ENCODE measurements at places on chromosomes 7 and 10.

GRCh38 chr10:96676272-96677112 is 43.8 kb downstream of the PIK3AP1 start:
- H3K27ac ChIP-seq, result no peak overlapping the region
- H3K36me3 ChIP-seq, result no peaks in the 10 kb centered on the region
- H3K27me3 ChIP-seq, result peaks cover 6% of the 10 kb centered on the region
- no peaks in the 10 kb centered on the region for H3K4me1 ChIP-seq

DNA sequence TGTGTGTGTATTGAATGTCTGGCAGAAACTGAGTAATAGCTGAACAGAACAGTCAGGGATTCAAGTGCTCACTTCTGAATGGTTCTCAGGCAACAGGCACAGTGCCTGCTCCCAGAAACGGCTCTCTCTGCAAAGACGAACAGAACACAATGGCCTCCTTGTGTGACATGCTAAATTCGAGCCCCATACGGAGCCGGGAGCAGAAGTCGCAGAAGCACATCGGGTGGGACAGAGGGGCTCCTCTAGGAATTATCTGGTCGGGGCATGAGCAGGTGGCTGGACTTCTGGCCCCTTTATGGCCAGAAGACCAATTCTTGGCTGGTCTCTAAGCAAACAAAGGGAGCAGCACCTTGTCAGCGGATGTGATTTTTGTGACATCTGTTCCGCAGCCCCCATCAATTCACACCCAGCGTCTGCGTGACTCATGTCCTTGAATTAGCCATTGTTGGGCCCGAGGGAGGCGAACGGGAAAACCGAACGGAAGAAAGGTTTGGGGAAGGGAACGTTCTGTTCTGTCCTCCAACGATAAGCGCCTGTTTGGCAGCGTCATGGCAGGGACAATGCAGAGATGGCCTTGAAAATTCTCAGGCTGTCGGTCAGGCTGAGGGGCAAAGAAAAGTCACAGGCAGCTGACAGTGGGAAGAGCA is 47.3 kb upstream of the NPTX2 start:
- H3K27ac ChIP-seq, result peak overlapping the region; percentile 59
- H3K4me3 ChIP-seq, result no peak overlapping the region
- no peaks in the 10 kb centered on the region for H3K36me3 ChIP-seq
- no peaks in the 10 kb centered on the region for H3K4me1 ChIP-seq
- peaks cover 18% of the 10 kb centered on the region for H3K27me3 ChIP-seq

- no peak overlapping the region for H3K27ac ChIP-seq
- H3K4me3 ChIP-seq, result no peak overlapping the region
- no peaks in the 10 kb centered on the region for H3K4me1 ChIP-seq
- no peaks in the 10 kb centered on the region for H3K36me3 ChIP-seq
- no peaks in the 10 kb centered on the region for H3K27me3 ChIP-seq
- ATAC-seq, result no peak
These were observed 30.4 kb downstream of the STEAP1B start for GRCh38 chr7:22469371-22470143.

DNA sequence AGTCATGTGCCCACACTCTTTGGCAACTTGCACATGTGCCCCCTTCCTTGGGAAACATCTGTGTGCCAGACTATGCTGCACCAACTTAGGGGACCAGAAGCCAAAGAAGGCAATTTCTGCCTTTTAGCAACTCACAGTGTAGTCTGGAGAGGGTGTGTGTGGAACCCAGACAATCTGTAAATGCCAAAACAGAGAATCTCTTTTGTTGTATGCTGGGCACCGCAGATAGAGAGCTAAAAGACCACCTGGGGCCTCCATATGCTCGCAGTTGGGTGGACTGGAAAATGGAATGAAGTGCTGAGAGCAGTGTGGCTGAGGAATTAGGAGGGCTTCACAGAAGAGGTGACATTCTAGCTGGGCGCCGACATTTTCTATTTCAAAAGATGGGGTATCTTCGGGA is 26.4 kb downstream of the UBTD1 start:
- no peaks in the 10 kb centered on the region for H3K36me3 ChIP-seq
- H3K4me1 ChIP-seq, result no peaks in the 10 kb centered on the region
- H3K27ac ChIP-seq, result no peak overlapping the region

DNA sequence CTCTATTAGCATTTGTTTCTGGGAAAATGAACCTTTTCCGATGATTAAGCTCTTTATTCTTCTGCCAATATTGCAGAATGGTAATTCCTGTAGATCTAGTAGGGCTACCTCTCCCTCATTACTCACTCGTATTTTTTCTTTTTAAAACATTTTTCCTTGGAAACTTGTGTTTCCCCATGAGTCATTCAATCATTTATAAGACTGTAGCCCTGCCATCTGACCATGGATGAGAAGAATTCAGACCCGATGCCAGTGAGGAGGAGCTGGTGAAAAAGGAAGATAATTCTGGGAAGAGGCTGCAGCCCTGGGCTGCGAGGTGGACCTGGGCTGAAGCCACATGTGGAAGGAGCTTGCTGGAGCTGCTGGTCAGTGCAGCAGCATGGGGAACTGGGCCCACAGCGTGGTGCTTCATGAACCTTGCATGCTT is 242.8 kb downstream of the KLF6 start:
- peaks cover 3% of the 10 kb centered on the region for H3K4me1 ChIP-seq
- H3K36me3 ChIP-seq, result no peaks in the 10 kb centered on the region
- H3K4me3 ChIP-seq, result no peak overlapping the region
- ATAC-seq, result peak; percentile 31

DNA sequence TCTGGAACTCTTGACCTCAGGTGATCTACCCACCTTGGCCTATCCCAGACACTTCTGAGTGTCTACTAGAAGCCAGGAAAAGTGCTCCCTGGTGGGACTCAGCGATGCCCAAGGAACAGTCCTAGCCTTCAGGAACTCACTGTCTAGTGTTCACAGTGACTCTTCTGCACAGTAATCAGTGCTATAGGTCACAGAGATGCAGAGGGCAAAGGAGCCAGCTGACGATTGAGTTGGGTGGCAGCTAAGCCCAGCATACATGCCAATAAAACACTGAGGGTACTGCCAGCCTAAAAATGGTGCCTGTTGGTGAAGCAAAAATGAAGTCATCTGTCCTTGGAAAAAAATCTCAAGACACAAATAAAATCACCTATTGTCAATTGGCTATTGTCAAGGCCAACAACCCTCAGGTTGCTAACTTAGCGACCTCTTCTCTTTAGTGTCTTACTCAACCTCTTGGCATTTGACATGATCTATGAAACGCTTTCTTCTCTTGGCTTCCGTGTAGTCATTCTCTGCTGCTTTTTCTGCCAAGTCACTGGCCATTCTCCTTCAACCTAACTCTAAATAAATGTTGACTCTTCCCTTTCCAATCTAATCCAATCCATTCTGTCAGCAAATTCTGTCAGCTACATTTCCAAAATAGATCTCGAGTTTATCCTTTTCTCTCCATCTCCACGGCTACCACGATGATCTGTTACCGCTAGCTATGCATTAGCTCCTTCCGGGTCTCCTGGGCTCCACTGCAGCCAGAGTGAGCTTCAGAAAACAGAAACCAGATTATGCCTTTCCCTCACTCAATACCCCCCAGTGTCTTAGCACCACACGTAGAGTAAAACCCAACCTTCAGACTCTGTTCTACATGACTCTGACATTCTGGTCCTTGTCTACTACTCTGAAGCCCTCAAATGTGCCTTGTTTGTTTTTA is 99.2 kb downstream of the ATXN7L1 start:
- no peaks in the 10 kb centered on the region for H3K36me3 ChIP-seq
- H3K4me3 ChIP-seq, result no peak overlapping the region
- H3K27ac ChIP-seq, result no peak overlapping the region
- no peak for ATAC-seq
- peaks cover 35% of the 10 kb centered on the region for H3K4me1 ChIP-seq
- no peaks in the 10 kb centered on the region for H3K27me3 ChIP-seq

GRCh38 chr7:118758582-118758981 is 534.1 kb downstream of the ANKRD7 start:
- no peaks in the 10 kb centered on the region for H3K27me3 ChIP-seq
- H3K4me1 ChIP-seq, result no peaks in the 10 kb centered on the region
- no peak overlapping the region for H3K4me3 ChIP-seq

DNA sequence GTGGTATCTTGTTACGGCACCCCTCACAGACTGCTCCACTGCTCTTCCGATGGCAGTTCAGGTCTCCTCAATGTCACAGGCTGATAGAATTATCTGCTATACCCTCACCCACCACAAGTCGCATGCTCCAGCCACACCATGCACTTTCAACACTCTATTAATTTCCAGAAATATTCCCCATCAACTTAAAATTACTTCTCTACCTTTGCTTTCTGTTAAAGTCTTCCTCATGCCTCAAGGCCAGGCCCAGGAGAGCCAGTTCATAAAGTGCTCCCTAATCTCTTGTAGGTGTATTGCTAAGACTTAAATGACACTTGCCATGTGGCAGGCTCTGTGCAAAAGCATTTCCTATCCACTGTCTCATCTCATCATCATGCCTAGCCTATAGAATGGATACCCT is 105.9 kb upstream of the ARID5B start:
- peaks cover 5% of the 10 kb centered on the region for H3K4me1 ChIP-seq
- no peak overlapping the region for H3K27ac ChIP-seq
- no peak for ATAC-seq
- H3K36me3 ChIP-seq, result no peaks in the 10 kb centered on the region

GRCh38 chr10:44372181-44372580 is 12.7 kb downstream of the CXCL12 start:
- no peak overlapping the region for H3K27ac ChIP-seq
- no peak for ATAC-seq
- H3K4me1 ChIP-seq, result peaks cover 7% of the 10 kb centered on the region

DNA sequence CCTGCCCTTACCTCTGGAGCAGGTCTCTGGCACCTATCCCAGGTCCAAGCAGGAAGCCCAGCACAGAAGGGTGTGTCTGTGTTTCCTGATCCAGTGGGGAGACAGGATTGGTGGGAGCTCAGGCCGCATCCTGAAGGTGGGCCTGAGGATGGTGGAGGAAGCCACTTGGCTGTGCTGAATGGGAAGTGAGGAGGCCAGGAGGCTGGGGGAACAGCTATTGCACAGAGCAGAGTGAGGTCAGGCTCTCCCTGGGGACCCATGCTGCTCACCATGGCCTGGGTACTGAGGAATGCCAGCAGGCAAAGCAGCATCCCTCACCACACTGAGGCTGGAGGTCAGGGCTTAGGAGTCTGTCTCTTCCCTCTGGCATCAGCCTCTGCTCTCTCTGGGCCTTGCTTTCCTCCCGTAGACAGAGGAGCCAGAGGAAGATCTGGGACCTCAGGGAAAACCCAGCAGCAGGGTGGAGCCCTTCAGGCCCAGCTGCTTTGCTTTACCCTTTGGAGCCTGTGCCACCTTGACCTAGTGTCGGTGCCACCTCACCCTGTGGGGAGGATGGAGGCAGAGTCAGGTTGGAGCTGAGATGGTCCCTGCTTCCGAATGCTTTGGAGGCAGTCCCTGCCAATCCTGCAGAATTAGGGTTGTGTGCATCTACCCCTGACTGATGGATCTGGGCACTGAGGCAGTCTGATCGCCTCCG is 39.0 kb downstream of the CDH23 start:
- H3K4me1 ChIP-seq, result no peaks in the 10 kb centered on the region
- H3K36me3 ChIP-seq, result no peaks in the 10 kb centered on the region
- no peaks in the 10 kb centered on the region for H3K27me3 ChIP-seq
- ATAC-seq, result peak; percentile 16

DNA sequence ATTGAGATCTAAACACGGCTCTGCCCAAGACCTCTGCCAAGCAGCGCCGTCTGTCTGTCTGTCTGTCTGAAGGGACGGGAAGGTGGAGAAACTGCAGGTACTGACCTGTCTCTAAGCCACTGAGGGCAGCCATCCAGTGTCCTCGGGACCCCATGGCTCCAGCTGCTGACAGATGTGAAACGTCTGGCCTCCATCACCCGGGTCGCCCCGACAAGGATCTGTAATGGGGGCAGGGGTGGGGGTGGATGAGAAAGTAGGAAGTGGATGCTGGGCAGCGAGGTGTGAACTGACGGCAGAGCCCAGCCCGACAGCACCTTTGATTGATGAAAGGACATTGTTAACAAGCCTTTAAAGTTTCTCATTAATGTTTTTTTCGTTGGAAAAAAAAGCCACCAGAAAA is 193.1 kb downstream of the EBF3 start:
- no peak overlapping the region for H3K4me3 ChIP-seq
- H3K4me1 ChIP-seq, result no peaks in the 10 kb centered on the region
- no peak for ATAC-seq
- no peaks in the 10 kb centered on the region for H3K27me3 ChIP-seq
- no peaks in the 10 kb centered on the region for H3K36me3 ChIP-seq

GRCh38 chr7:147810269-147810668 is 780.3 kb upstream of the C7orf33 start:
- H3K27ac ChIP-seq, result no peak overlapping the region
- ATAC-seq, result no peak
- H3K36me3 ChIP-seq, result no peaks in the 10 kb centered on the region
- H3K4me3 ChIP-seq, result no peak overlapping the region
- H3K27me3 ChIP-seq, result no peaks in the 10 kb centered on the region

DNA sequence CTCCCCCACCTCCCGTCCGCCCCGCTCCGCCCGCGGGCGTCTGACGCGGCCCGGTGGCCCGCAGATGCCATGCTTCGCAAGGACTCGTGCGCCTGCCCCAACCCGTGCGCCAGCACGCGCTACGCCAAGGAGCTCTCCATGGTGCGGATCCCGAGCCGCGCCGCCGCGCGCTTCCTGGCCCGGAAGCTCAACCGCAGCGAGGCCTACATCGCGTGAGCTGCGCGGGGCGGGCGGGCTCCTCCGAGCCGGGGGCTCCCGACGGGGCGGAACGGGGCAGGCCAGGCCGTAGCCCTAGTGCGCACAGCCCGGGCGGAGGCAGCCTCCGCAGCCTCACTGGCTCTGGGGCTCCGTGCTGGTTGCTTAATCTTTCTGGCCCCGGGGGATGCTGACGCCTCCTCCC is 2.8 kb downstream of the ASIC3 start:
- peak; percentile 72 for ATAC-seq
- peaks cover 25% of the 10 kb centered on the region for H3K36me3 ChIP-seq
- no peaks in the 10 kb centered on the region for H3K4me1 ChIP-seq
- H3K27ac ChIP-seq, result no peak overlapping the region

- no peaks in the 10 kb centered on the region for H3K36me3 ChIP-seq
- H3K4me1 ChIP-seq, result no peaks in the 10 kb centered on the region
- no peak overlapping the region for H3K4me3 ChIP-seq
- ATAC-seq, result no peak
- no peak overlapping the region for H3K27ac ChIP-seq
- H3K27me3 ChIP-seq, result no peaks in the 10 kb centered on the region
These were observed 68.5 kb downstream of the TBXAS1 start for GRCh38 chr7:139897422-139898090.

- no peak overlapping the region for H3K27ac ChIP-seq
- peaks cover 24% of the 10 kb centered on the region for H3K27me3 ChIP-seq
- H3K4me1 ChIP-seq, result no peaks in the 10 kb centered on the region
- no peak for ATAC-seq
- peaks cover 4% of the 10 kb centered on the region for H3K36me3 ChIP-seq
These were observed 18.6 kb downstream of the INA start for GRCh38 chr10:103295374-103296015.

GRCh38 chr7:78510580-78511188 is 712.1 kb downstream of the PHTF2 start:
- H3K27me3 ChIP-seq, result no peaks in the 10 kb centered on the region
- H3K36me3 ChIP-seq, result no peaks in the 10 kb centered on the region
- no peaks in the 10 kb centered on the region for H3K4me1 ChIP-seq

All from gastroesophageal sphincter (tissue), 4 donors.